ENCODE measurements at places on chromosomes 7 and 10. TPM values are rescaled to one million over a fixed set of nuclear protein-coding genes. Genes with fewer than 3 reads are reported as not detected.

GRCh38 chr10:103881416-103882284 lies 26.3 kb upstream of the SH3PXD2A start:
- peak; percentile 52 for DNase-seq

DNA sequence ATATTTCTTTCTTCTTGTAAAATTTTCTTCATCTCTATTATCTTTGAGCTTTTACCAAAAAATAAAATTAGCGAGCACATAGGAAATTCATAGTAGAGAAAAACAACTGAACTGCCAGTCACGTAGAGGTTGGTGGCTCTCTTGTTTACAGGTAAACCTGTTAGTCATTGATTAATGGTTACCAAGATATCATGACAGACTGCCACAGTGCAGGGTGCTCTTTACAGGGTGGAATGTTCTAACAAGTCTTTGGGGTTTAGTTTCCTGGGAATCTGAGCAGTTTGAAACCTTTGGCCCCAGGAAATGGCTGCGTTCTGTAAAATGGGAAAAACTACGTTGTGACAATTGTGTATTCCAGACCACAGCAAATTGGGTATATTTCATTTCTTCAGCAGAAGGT lies 407.3 kb upstream of the ADARB2 start:
- DNase-seq, result no peak

The C10orf105 gene
- 0.03 TPM for total RNA-seq

DNA sequence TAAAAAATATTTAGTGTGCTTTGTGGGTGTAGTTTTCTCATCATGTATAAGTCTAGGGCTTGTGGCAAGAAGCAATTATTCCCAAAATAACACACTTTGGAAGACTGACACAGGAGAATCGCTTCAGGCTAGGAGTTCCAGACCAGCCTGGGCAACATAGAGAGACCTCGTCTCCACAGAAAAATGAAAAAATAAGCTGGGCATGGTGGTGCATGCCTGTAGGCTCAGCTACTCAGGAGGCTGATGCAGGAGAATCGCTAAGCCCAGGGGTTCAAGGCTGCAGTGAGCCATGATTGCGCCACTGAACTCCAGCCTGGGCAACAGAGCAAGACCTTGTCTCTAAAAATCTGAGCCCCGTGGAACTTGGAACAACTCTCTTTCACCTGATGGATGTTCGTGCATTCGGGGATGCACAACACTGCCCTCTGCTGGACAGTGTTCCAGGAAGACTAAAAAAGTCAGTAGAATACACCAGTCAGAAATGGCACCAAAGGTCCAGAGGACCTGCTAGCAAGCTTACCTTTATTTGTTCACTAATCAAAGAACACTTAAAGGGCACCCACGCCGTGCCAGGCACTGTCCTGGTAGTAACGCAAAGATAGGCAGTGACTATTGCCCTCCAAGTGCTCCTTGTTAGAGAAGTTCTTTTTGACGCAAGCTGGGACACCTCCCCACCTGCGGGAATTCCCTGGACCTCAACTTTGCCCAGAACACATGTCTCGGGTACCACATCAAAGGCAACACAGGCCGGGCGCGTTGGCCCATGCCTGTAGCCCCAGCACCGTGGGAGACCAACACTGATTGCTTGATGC lies 81.9 kb upstream of the CALN1 start:
- peak; percentile 68 for DNase-seq

The ZNF804B gene
- not detected for total RNA-seq

DNA sequence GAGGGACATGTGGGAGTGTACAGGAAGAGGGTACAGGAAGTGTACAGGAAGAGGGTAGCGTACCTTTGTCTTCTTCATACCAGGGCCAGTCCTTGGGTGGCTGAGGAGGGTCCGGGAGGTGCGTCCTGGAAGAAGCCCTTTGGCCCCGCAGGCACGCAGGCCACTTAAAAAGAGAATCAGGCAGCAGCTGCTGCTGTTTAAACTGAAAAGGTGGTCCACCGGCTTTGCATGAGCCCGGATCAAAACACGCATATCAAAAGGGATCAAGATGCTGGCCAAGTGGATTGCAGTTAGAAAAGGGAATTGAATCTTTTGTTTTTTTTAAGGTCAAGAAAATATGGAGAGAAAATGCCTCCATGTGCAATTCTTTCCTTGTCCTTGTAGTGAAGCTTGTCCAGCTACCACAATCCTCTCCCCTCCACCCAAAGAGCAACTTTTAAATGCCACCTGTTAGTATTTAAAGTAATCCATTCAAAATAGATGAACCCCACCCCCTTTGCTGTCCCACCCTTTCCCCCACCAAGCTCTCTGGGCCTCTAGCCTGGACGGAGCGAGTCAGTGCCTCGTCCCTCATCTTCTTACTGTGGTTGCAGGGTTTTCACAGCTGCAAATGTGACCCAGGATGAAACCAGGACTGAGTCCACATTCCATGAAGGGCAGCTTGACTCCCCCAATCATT lies 142.8 kb downstream of the GLCCI1 start:
- peak; percentile 39 for DNase-seq

DNA sequence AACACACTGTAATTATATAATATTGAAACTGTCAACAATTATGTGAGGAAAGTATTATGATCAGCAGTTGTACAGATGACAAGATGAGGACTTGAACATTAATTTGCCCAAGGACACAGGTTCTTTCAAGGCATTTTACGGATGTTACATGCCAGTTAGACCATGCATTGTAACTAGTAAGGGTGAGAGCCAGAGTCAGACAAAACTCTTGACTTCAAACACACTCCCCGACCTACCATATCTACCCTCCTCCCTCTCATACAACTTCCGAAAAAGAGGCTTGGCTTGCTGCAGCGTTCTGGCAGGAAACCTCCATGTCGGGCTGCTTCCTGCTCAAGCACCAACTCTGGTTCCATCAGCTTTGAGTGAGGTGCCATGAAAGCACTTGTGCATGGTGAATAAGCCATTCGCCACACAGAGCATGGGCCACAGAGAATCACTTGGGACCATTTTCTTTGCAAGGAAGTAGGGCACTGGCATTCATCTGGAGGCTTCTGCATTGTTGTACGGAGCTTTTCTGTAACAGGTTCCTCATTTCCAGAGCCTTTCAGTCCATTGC lies 53.2 kb downstream of the FOXI2 start:
- no peak for DNase-seq

The INSIG1 gene
- 655 TPM for total RNA-seq

- no peak for DNase-seq
These were observed 7.5 kb downstream of the PIK3AP1 start for GRCh38 chr10:96712662-96713271.

DNA sequence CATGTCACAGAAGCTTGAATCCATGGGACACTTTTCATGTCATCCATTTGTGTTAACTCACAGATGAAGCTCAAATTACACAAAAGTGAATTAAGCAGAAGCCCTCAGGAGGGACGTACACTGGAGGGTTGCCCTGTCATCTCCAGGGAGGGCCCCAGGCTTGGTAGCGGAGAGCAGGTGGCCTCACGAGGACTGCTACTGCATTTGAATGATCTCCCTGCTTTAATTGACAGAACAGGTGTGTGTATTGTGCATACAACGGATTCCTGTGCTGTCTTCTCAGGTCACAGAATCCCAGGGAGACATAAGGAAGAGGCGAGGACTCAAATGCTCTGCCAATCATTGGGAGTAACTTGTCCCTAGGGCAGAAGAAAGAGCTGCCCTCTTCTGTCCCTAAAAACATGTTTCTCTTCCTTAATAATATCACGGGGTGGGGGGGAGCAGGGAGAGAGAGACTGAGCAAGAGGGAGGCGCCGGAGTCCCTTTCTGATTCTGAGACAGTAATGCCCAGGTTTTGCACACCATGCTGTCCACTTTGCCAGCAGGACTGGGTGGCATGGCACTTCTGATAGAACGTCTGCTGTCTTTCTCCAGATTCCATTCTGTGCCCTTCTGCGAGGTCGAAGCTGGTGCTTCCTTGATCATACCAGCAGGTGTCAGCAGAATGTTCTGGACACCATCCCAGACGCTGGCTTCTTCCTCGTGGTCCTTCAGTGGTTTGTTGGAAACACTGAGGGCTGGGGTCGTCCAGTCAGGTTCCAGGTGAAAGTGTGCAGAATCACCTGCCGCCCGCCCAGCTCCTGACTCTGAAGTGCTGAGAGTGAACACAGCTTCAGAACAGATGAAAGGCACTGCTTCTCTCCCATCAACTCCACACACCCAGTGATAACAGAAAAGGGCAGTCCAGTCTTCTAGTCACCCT lies 26.2 kb upstream of the RASGEF1A start:
- peak; percentile 67 for DNase-seq

All from myocyte (in vitro differentiated cells).